K562 (cell line): ENCODE measurements at places on chromosomes 1 and 21. TPM values are rescaled to one million over a fixed set of nuclear protein-coding genes. Genes with fewer than 3 reads are reported as not detected.
A peak's percentile ranks its signal among the peaks of the same experiment; 100 is the strongest.

SFN gene
- polyA plus RNA-seq, result 3.8 and 3.9 TPM in 2 replicates

DNA sequence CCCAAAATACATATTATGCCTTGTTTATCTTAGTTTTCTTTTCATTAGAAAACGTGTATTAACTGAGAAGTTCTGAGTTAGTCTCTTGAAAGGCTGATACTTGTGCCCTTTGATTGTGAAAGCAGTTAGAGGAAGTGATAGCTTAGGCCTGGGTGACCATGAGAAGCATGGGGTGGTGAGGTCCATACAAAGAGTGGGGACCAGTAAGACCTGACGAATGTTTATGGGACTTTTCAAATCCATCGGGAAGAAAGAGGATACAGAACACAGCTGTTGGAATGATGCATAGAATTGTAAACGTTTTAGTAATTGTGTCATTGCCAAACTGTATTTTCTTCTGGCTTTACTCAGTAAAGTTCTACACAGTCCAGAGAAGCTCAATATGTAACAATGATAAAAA lies 259.8 kb downstream of the LMO4 start:
- no peak for DNase-seq

- no peak for DNase-seq
Observed at GRCh38 chr1:165495858-165496205, 48.0 kb upstream of the LRRC52 start.

DNA sequence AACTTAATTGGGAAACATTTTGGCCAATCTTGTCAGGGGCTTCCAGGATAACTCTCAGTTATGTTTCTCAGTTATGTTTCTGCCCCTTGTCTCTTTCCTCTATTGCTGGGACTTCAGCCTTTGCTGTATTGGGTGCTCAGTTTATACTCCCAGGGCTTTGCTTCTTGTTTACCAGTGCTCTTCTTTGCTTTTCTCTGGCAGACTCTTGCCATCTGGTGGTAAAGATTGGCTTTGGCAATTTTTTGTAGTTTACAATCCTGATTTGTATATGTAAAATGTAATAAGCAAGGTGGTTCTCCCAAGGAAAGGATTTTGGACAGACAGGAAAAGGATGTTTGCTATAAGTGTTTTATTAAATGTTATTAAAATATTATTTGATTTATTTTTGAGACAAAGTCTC lies 37.9 kb downstream of the FABP3 start:
- no peak for DNase-seq

DNA sequence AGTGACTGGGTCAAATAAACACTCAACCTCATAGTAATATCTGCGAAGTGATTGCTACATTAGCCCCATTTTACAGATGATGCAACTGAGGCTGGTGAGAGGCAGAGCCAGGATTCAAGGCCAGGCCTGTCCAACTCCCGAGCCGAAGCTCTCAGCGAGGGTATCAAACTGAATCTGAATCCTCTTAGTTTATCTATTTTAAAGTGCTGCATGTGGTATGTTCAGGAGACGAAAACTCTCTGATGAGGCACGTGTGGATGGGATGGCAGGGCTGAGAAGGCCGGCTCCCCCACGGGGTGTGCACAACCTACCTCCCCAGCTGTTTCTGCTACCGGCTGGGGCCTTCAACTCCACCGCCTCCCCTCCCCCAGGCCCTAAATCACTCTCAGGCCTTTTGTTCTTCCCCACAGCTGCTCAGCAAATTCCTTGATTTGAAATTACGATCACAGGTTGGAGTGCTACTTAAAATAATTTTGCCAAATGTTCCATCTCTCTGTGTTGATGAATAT lies 171.8 kb downstream of the TOMM20 start:
- peak; percentile 68 for DNase-seq

BROX gene
- 16.6 and 16.8 TPM in 2 replicates for polyA plus RNA-seq

TRAF3IP3 gene
- 0.29 and 0.57 TPM in 2 replicates for polyA plus RNA-seq

COL18A1 gene
- polyA plus RNA-seq, result 7.8 and 11.8 TPM in 2 replicates

SAMD11 gene
- 0.07 and 0.32 TPM in 2 replicates for polyA plus RNA-seq

GRCh38 chr1:205444931-205445645 lies 10.8 kb downstream of the BLACAT1 start:
- peak; percentile 26 for DNase-seq

DNA sequence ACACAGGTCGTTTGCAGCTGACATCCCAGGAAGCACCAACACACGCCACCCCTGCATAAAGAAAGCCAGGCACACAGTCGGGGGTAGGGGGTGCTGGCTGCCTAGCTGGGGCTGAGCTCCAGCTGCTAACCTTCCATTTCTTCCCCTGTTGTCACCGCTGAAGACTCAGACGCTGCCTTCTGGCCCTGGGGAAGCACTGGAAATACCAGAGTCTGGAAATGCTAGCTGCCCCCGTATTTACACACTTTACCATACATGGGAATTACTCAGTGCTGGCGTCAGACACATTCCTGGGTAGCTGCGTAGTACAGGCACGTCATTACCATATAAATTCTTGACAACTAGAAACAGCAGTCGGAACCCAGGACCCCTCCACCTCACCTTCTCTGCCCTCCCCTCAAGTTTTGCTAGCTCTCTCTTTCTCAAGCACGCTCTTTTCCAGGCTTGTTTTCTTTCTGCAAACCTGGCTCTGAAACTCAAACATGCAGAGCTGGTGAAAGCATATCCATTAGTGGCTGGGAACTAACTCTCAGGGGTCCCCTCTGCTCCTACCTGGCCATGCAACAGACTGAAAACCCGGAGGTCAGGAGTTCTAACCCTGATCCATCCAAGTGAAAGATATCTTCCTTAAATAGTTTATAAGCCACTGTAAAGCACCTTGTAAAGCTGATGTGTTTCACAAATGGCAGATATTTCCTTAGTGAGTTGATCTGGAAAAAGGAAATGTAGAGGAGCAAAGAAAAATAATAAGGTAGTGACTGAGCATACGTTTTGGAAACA lies 3.3 kb downstream of the CSRP1 start:
- DNase-seq, result no peak

GRCh38 chr1:239896569-239896968 lies 195.1 kb upstream of the FMN2 start:
- DNase-seq, result no peak

DNA sequence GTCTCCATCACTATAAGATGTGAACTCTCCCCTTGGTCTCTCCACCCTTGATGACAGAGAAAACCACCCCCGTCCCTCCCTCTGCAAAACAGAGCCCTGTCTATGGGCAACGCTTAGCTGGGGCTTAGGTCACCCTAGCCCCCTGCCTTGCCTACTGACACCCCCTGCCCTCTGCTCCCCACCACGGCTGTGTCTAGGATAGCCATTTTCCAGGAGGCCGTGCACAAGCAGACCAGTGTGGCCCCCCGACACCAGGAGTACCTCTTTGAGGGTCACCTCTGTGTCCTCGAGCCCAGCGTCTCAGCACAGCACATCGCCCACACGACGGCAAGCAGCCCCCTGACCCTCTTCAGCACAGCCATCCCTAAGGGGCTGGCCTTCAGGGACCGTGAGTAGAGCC lies 8.5 kb downstream of the IKBKE start:
- DNase-seq, result no peak

- DNase-seq, result no peak
Observed at GRCh38 chr1:56146449-56146848, 432.9 kb downstream of the PLPP3 start.

DNA sequence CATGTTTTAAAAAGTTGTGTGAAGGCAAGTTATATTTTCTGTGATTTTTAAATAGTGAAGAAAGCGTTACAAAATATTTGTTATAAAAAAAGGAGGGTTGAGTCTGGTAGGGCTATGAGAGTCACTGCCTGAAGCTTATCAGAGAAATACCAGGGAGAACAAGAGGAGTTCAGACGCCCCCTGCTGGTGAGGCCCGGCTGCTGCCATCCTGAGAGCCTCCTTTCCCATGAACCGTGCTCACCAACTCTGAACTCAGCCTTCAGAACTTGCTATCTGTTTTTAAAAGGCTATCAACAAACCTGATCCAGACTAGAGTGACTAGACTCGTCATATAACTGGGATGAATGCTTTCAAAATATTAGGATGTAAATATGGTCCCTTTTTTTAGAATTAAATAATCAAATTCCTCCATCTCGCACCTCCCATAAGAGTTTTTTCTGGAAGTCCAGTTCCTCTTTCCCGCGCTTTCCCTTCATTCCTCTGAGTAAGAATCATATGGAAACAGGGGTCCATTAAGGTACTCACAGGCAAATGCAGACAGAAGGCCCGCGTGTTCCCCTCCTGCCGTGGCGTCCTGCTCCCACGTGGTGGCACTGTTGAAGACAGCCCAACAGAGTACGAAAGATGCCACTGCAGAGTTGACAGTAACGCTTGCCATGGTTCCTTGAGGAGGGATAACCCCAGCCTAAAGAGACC lies 26.2 kb upstream of the SPATA6 start:
- peak; percentile 86 for DNase-seq

GRCh38 chr1:99756598-99756997 lies 9.8 kb downstream of the FRRS1 start:
- DNase-seq, result no peak

DNA sequence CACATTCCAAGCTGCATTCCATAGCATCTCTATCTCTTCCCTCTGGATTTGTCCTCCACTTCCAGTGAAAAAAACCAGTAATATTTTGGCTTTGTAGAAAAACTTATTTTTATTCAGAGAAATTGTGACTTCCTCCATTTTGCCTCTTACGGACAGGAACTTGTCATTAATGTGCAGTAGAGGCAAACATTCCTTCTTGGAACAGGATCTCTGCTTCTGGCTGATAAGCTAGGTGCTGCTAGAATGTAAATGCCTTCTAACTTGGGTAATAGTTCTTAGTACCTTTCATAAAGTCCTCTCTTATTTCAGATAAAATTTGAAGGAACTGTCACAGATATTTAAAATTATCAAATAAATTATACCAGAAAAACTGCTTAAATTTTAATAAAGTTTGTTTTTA lies 707.8 kb downstream of the USP25 start:
- DNase-seq, result no peak

DNA sequence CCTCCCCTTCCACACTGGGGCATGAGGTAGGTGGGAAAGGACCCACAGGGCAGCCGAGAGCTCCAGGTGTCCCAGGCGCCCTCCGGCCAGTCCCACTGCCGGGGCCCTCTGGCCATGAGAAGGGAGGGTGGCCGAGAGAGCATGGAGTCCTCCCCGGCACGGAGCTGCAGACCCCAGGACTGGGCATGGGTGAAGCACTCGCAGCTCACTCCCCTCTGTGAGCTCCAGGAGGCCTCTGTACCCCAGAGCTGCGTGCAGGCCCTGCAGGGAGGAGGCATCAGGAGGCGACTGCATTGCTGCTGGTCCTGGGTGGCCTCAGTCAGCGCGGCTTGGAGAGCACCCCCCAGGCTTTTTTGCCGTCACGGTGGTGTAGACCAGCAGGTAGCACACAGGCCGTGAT lies 80.1 kb upstream of the TTC34 start:
- DNase-seq, result no peak

DIO1 gene
- not detected in 2 replicates for polyA plus RNA-seq

BMP8A gene
- polyA plus RNA-seq, result 0.05 and 0.11 TPM in 2 replicates

DNA sequence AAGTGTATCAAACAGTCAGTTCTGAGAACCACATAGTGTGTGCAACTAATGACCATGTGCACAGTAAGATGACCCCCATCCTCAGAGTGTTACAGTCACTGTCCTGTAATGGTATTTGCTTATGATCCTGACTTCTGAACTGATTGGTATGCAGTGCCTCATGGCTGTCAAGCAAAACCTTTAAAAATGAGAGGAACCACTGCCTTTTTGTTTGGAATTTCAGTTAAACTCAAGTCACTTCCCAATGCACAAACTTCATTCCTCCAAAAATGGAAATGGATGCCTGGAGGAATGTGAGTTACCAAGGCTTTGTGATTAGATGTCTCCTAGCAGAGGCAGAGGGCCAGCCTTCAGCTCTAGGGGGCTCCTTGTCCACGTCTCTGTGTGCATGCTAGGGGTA lies 10.5 kb downstream of the C1orf198 start:
- no peak for DNase-seq

DNA sequence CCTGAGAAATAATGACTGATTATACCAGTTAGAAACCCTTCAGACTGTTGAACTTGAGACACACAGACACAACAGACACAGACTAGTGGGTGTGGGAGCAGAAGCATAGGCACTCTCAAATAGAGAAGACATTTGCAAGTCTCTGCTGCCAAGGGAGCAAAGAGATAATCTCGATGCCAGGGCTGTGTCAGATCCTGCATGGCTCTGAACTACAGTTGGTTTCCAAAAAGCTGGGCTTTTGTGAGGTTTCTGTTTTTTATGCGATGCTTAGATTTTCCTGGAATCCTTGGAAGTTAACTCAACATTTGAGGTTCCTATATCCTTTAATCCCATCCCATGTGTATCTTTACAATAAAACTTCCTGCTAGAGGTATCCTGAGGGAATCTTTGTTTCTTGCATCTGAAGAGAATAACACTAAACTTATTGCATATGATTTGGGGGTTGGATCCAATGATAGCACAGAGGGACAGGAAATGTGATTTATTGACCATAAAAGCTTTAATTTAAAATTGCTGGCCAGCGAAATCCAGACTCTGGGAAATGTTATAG lies 236.4 kb downstream of the SPATA17 start:
- DNase-seq, result no peak

- no peak for DNase-seq
Observed at GRCh38 chr1:44405798-44406736, 1.0 kb downstream of the RNF220 start.
